ENCODE measurements at places on chromosomes 7 and 10.

- DNase-seq, result peak; percentile 50
These were observed 337.1 kb downstream of the RNLS start for GRCh38 chr10:88245974-88246511.

- peak; percentile 73 for DNase-seq
These were observed 20.2 kb upstream of the FOXK1 start for GRCh38 chr7:4661871-4662270.

GRCh38 chr7:138919216-138919615, 62.0 kb downstream of the KIAA1549 start:
- DNase-seq, result no peak

GRCh38 chr10:60849217-60849616, 70.9 kb downstream of the CDK1 start:
- DNase-seq, result no peak

- DNase-seq, result no peak
These were observed 175.3 kb upstream of the KCTD7 start for GRCh38 chr7:66453340-66453739.

- no peak for DNase-seq
These were observed 7.1 kb upstream of the ITGB8 start for GRCh38 chr7:20323595-20323994.

Measured in right hindlimb (tissue), 1 donor.